ENCODE measurements at places on chromosomes 2 and 18.
A peak's percentile ranks its signal among the peaks of the same experiment; 100 is the strongest.

- peak; percentile 68 for DNase-seq
Measured at GRCh38 chr2:160358046-160358445, 135.6 kb downstream of the RBMS1 start.

GRCh38 chr2:224882291-224883171, 159.7 kb downstream of the DOCK10 start:
- peak; percentile 53 for DNase-seq

DNA sequence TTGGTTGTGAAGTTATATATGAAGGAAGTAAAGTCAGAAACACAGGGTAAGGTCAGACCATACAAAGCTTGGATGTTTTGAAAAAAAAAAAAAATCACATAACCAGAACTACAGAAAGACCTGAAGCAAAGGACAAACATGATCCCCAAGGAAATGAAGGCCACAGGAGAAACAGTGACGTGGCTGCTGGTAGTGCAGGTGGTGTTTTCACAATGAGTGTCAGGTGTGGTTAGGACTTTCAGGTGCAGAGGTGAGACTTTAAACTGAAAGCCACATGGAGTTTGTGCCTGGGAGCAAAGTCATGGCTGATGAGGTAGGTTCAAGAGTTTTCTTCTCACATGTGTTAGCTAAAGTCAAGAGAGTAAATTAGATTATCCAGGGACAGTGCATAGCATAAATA, 270.7 kb downstream of the PIEZO2 start:
- DNase-seq, result no peak

- DNase-seq, result no peak
Measured at GRCh38 chr2:29394981-29395350, 279.8 kb downstream of the CLIP4 start.
